ENCODE measurements at places on chromosomes 5 and 9. TPM values are rescaled to one million over a fixed set of nuclear protein-coding genes. Genes with fewer than 3 reads are reported as not detected.

GFPT2 gene
- 147 TPM for total RNA-seq

IL7R gene
- total RNA-seq = 0.37 TPM

ARHGEF39 gene
- 1.5 TPM for total RNA-seq

ASPN gene
- total RNA-seq = 0.78 TPM

GARIN3 gene
- total RNA-seq = not detected

GALT gene
- 23.5 TPM for total RNA-seq

DDX4 gene
- total RNA-seq = not detected

PCDHAC2 gene
- under 0.01 TPM for total RNA-seq

FCN2 gene
- total RNA-seq = not detected

MYORG gene
- total RNA-seq = 0.73 TPM

PTPRD gene
- 18.4 TPM for total RNA-seq

LCP2 gene
- not detected for total RNA-seq

MYMK gene
- not detected for total RNA-seq

GFI1B gene
- total RNA-seq = not detected

PDCD1LG2 gene
- 8.2 TPM for total RNA-seq

PCDHAC1 gene
- not detected for total RNA-seq

GLDC gene
- 17.6 TPM for total RNA-seq

THBS4 gene
- total RNA-seq = 0.59 TPM

F12 gene
- total RNA-seq = 0.39 TPM

MOB3B gene
- total RNA-seq = under 0.01 TPM

HSPB3 gene
- total RNA-seq = not detected

SCGB3A2 gene
- not detected for total RNA-seq

GPR21 gene
- total RNA-seq = 0.73 TPM

FOXD4L6 gene
- total RNA-seq = 0.37 TPM

PCDHGB3 gene
- 2.2 TPM for total RNA-seq

BTNL8 gene
- not detected for total RNA-seq

All from subcutaneous preadipocyte (primary cell).